ENCODE measurements at places on chromosomes 11 and 22.

DNA sequence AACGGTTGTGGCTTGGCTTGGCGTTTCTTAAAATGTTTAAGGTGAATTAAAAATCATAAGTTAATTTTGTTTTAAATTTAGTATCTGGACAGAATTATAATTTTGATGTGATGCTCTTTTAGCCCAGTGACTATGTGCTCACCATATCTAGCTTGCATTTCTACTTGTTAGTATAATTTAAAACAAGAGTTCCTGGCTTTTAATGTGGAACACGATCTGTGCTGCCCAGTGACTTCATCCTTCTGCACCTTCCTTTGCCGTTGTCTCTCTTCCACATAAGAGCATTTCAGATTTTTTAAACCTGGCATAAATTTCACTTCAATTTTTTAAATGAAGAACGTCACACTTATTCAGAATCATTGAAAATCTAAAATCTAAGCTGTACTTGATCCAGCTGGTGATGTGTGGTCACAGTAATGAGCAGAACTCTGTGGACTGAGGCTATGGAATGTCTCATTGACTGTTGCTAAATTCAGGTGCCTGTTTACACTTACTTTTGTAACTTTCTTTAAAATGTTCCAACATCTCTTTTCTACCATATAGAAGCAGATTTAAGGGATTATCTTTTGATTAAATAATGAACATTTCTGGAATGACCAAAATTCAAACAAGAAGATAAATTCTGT is 75.4 kb upstream of the ADSL start:
- DNase-seq: no peak
- no peak overlapping the region for H3K4me3 ChIP-seq
- no peaks in the 10 kb centered on the region for H3K27me3 ChIP-seq
- no peaks in the 10 kb centered on the region for H3K4me1 ChIP-seq

DNA sequence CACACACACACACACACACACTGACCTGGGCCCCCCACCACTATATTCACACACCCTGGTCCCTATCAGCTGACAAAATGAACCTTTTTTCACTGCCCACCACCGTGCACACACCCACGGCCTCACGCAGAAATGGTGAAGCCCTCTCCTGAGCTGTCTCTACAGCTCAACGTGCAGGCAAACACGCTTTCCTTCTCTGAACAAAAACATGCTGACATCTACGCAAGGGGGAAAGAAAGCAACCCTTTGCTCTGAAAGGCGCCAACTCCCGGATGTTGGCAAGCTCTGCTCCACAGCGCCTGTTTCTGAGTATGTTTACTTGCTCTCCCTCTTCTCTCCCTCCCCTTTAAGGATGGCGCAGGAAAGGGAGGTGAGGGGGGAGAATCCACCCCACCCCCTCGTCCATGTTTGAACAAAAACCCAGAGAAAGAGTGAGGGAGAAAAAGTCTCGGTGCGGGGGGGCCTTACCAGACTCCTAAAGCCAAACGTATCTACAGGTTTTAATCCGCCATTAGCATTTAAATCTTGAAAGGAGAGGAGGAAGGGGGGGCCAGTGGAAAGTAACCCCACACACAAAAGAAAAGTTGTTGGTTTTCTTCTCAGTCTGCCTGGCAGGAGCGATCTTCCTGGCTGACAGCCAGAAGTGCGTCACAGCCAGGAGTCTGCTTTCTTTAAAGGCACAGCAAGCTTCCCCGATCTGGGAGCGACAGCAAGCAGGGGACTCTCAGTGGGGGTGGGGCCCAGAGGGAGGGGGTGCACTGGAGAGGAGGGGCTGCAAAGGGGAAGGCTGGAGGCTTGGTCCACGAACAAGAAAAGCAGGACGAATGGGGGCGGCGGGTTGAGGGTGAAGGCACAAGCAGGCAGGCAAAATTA is 39.6 kb downstream of the NUMA1 start:
- peak; percentile 94 for DNase-seq
- peaks cover 4% of the 10 kb centered on the region for H3K4me1 ChIP-seq
- no peaks in the 10 kb centered on the region for H3K27me3 ChIP-seq
- H3K4me3 ChIP-seq: peak overlapping the region; percentile 62
- no peaks in the 10 kb centered on the region for H3K36me3 ChIP-seq

- H3K4me3 ChIP-seq: no peak overlapping the region
- DNase-seq: no peak
- H3K27me3 ChIP-seq: no peaks in the 10 kb centered on the region
- H3K27ac ChIP-seq: no peak overlapping the region
Measured at GRCh38 chr11:44822369-44822768, 95.6 kb downstream of the TSPAN18 start.

DNA sequence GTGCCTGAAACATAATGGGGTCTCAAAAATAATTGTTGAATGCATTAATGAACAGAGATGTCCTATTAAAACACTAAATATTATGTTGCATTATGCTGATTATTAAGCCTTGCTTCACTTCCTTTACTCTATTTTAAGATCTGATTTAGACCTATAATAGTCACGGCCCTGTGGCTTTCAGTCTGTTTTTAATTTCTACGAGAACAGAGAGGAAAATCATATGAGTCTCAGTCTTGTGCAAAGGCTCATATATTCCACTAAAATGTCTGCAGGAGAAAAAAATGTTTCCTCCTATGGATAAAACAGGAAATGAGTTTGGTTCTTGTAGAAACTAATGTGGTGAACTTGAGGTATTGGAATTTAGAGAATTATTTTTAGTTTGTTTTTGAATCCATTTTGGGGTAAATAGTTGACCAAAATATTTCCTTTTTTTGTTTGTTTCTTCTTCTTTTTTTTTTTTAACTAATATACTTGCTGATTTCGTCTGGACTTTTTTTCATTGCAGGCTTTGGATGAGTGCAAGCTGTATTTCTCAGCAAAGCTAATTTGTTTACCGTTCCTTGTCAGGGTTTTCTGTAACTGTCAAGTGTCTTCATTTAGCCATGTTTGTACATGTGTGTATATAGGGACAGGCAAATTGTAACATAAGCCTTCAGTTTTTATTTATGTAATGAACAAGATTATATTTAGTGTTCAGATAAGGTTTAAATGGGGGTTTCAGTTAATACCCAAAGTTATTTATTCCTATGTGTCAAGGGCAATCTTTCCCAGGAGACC is 139.1 kb upstream of the DDI1 start:
- no peak overlapping the region for H3K4me3 ChIP-seq
- H3K27ac ChIP-seq: no peak overlapping the region
- no peaks in the 10 kb centered on the region for H3K4me1 ChIP-seq
